ENCODE measurements at places on chromosomes 12 and 14. TPM values are rescaled to one million over a fixed set of nuclear protein-coding genes. Genes with fewer than 3 reads are reported as not detected.

The ESRRB gene
- total RNA-seq, result under 0.01 TPM

The CPNE6 gene
- not detected for total RNA-seq

The TGM1 gene
- total RNA-seq, result 1.2 TPM

The TSPAN11 gene
- 0.50 TPM for total RNA-seq

The SLC5A8 gene
- total RNA-seq, result not detected

The FAM222A gene
- 0.15 TPM for total RNA-seq

The SLC10A1 gene
- total RNA-seq, result not detected

The NTN4 gene
- total RNA-seq, result 3.6 TPM

The TEX22 gene
- total RNA-seq, result under 0.01 TPM

The CCDC196 gene
- total RNA-seq, result not detected

The STAC3 gene
- total RNA-seq, result 0.50 TPM

Data from bronchus fibroblast of lung (primary cell).